Stimulated activated CD8-positive, alpha-beta memory T cell treated with anti-CD3 and anti-CD28 coated beads, Interleukin-2, amount 100 ng/mL, for 1 hour (primary cell): ENCODE measurements at places on chromosomes 3 and 15.

DNA sequence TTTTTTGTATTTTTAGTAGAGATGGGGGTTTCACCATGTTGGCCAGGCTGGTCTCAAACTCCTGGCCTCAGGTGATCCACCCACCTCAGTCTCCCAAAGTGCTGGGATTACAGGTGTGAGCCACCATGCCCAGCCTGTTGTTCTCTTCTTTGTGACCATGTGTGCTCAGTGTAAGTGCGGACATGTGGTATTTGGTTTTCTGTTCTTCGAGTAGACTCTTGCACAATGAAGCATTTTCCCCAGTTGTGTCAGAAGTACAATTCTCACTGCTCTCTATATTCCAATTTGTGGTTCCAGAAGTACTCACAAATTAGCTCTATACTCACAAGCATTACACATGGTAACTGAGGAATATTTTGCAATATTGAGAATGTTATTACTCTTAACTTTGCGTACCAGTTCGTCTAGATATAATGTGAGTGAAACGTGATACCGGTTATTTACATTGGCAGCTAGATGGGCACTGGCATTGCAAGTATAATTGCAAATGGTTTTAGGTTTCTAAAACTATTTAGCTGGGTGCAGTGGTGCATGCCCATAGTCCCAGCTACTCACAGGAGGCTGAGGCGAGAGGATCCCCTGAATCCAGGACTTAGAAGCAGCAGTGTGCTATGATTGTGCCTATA, 34.2 kb upstream of the MTMR14 start:
- no peak for DNase-seq

- DNase-seq: no peak
Measured at GRCh38 chr3:49653621-49654020, 20.5 kb upstream of the APEH start.

GRCh38 chr3:104673981-104674380, 692.7 kb upstream of the ALCAM start:
- no peak for DNase-seq

- no peak for DNase-seq
Measured at GRCh38 chr3:79368403-79368802, 399.4 kb downstream of the ROBO1 start.

DNA sequence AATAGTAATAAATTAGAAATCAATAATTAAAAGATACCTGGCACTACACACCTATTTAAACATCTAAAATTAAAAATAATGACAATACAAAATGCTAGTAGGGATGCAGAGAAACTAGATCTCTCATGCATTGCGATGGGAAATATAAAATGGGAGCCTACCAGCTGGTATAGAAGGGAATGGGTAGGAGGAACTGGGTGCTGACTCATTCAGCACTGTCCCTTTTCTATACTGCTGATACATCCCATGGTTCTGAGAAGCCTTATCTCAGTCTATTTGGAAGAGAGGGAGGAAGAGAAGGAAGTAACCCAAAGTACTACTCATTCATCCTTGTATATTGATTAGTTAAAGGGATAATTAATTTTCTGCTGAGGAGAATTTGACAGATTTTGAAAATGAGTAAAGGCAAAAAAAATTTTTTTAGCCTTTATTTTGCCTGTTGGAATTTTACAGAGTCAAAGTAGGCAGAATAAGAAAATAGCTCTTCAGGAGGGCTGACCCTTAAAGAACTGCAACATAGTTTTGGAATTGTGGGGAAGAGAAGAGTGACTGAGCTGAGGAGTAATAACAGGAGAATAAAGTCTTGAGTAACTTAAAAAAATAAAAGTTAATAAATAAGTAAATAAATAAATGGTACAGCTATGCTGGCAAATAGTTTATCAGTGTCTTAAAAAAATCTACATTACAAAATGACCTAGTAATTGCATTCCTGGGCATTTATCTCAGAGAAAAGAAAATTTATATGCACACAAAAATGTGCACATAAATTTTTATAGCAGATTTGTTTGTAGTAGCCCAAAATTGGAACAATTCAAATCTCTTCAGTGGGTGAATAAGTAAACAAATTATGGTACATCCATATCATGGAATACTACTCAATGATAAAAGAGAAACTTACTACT, 15.3 kb upstream of the BHLHE40 start:
- DNase-seq: no peak

- no peak for DNase-seq
Measured at GRCh38 chr3:153892126-153892525, 229.1 kb upstream of the ARHGEF26 start.

DNA sequence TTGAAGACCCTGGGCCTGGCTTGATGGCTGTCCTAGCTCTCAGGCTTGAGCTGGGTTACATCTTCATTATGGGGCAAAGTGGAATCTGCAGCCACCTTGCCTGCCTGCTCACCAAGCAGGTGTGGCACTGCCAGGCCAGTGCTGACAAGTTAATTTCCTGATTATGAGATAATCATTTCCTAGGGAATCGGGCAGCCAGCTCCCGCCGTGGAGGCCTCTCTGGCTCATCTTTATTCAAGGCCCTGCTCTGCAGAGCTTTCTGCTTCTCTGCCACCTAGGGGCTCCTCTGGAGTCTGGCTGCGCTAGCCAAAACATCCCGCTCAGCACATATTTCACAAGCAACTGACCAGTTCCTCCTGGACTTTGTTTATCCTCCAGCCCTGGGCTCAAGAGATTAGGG, 9.9 kb downstream of the LOXL1 start:
- DNase-seq: no peak

DNA sequence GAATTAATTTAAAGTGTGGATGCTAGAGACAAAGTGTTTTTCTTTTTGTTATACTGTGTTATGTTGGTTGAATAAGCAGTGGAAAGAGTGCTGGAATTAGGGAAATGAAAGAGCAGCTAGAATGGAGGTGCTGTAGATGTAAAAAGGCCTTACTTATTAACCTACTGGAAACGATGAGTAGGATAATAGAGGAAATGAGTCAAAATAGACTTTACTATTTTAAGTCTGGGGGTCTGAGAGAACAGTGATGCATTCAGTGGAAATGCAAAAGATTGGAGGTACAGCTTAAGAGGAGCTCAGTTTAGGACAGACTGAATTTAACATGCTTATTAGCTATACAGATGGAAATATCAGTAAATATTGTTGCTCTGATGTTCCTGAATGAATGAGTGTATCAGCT, 674.0 kb downstream of the OTOL1 start:
- no peak for DNase-seq

- no peak for DNase-seq
Measured at GRCh38 chr15:100090411-100090810, 251.4 kb downstream of the ADAMTS17 start.

DNA sequence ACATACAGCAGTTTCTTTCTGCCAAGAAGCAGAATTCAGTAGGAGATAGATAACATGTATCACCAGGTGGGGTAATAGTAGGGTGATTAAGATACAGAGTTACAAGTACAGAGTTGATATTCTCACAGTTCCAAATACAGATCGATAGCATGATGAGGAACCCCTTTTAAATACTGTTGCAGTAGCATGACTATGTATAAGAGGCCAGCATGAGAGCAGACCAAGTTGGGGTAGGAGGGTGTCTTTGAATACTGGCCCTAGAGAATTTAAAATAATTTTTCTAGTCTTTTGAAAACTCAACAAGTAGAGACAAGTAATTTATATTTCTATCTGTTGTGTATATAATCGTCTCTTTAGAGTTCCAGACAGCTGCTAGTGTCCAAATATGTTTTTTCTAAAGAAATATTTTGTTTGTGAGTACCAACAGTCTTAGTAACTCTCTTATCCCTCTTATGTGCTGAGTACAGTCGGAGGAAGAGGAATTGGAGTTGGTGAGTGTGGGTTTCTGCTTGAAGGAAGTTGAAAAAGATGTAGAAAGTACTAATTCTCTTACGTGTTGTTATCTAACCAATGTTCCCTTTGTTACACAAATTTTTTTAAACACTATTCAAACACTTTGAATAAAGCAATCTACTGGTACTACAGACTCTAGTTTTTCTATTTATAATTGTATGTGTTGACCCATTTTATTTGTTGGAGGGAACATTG, 30.2 kb downstream of the LYSMD4 start:
- no peak for DNase-seq

- no peak for DNase-seq
Measured at GRCh38 chr15:44763187-44763586, 26.9 kb downstream of the TRIM69 start.

DNA sequence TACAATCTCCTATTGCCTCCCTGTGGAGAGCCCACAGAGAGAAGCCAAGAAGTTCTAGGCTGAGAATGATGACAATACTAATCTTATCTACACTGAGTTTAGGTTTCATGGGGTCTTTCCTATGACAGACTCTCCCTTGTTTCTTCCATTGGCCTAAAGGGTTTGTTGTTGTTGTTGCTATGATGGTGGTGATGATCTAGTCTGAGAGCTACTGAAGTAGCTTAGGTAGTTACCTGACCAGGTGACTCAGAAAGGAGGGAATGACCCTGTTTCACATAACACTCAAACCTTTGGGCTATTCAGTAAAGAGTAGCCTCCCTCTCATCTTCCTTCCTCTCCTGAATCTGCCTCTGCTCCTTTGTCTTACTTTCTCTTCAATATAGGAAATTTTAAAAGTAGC, 170.2 kb downstream of the GMNC start:
- DNase-seq: no peak

- DNase-seq: no peak
Measured at GRCh38 chr3:193991666-193992424, 144.1 kb upstream of the HES1 start.

DNA sequence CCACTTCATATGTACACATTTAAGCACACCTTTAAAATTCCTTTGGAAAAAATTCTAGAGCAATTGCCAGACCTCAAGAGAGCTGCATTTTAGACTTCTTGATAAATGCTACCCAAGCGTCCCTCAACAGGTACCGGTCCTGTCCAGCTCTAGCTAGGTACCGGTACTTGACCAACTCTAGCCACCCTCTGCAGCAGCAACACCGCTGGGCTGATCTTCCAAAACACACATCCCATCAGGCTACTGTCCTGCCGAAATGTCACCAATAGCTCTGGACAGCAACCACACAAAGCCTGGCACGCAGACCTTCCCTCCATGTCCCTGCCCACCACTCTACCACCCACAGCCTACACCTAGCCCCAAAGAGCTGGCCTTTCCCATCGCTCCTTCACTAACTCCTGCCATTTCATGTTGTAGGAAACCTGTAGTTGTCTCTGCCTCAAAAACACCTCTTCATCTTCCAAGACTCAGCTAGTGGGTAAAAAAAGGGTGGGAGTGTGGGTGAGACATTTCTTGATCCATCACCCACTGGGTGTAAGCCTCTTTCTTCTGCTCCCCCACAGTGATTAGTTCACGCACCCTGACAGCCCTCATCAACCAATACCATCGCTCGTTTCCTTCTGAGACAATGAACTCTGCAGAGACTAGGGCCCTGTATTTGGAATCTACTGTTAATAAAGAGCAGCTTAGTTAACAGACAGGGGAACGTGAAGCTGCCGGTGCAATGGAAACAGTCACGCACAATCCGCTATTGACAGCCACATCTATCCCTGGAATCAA, 6.8 kb downstream of the CHSY1 start:
- no peak for DNase-seq

DNA sequence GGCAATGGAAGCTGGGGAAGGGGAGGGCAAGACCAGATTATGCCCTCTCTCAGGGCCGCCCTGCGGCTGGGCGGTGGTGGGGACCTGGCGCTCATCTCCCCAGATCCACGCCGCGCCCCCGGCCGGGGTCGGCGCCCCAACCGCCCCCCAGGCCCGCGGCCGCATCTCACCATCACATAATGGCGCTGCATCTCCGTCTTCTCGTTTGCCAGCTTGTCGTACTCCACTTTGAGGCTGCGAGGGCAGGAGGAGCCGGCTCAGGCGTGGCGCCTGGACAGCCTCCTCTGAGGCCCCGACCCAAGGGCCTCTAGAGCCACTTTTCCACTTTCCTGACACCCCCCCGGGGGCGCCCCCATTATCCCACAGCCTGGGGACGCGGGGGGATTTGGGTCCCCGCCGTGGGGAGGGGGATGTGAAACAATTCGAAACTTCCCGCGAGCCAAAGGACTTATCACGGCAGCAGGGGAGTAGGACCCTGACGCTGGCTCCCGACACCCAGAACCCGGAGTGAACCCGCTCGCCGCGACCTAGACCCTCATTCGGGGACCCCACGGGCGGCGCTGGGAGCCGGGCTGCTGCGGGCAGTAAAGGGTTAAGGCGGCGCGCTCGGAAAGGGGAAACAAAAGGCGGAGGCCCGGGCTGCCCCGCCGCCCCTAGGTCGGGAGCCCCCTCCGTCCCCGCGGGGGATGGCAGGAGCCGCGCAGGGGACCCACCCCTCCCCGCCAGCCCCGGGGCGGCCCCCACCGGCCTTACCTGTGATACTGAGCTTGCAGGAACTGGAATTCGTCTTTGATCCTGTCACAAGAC, 2.1 kb downstream of the TLE3 start:
- DNase-seq: peak; percentile 21

DNA sequence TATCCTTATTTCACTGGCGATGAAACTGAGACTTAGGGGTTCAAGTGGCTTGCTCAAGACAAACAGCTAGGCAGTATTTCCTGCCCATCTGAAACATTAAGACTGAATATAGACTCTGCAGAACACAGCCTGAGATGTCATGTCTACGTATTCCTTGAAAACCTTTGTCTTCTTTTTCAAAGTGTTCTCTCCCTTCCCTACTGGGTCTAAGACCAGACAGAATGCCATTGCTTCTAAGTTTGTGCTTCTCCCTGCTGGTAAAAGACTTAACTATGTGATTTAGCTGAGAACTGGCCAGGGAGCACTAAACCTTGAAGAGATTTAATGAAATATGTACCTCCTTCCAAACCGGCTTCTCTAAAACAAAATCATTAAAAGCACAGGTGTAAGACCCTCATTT, 9.9 kb downstream of the BCL6 start:
- no peak for DNase-seq

DNA sequence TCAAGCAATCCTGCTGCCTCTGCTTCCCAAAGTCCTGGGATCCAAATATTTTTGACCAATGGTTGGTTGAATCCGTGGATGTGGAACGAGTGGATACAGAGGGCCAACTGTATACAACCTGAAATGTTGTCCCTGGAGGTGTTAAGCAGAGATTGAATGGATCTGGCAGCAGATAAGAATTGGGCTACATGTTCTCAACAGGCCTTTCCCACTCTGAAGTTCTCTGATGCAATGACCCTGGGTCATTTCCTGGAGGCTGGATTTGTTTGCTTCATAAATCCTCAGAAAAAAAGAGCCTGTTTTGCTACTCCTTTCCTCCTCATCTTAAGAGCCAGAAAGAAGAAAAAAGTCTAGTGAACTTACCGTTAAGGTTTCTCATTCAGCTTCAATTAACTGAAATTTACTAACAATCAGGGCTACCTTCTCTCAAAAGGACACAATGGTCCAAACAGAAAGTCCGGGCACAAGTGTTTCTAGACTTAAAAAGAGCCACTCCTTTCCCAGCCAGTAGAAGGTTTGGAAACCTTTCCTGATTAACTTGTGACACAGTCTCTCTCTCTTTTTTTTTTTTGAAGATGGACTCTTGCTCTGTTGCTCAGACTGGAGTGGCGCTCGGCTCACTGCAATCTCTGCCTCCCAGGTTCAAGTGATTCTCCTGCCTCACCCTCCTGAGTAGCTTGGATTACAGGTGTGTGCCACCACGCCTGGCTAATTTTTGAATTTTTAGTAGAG, 6.5 kb downstream of the ARHGEF3 start:
- DNase-seq: no peak

- DNase-seq: no peak
Measured at GRCh38 chr15:77731945-77732344, 99.2 kb upstream of the LINGO1 start.

GRCh38 chr3:52518723-52519444, 14.8 kb downstream of the NT5DC2 start:
- no peak for DNase-seq

GRCh38 chr3:59392116-59392515, 342.3 kb upstream of the CFAP20DC start:
- no peak for DNase-seq

GRCh38 chr3:179236669-179237301, 14.1 kb downstream of the KCNMB3 start:
- DNase-seq: no peak
